ENCODE measurements at places on chromosomes 2 and 18. TPM values are rescaled to one million over a fixed set of nuclear protein-coding genes. Genes with fewer than 3 reads are reported as not detected.

CCDC148 gene
- 0.40 TPM for total RNA-seq

LHCGR gene
- not detected for total RNA-seq

CCL20 gene
- 5.0 TPM for total RNA-seq

TMEM163 gene
- not detected for total RNA-seq

TMEM182 gene
- 3.8 TPM for total RNA-seq

GLS gene
- total RNA-seq = 209 TPM

NPAS2 gene
- 0.75 TPM for total RNA-seq

SPATA3 gene
- 0.24 TPM for total RNA-seq

DLX2 gene
- not detected for total RNA-seq

MAP2 gene
- total RNA-seq = not detected

DNAJC5G gene
- not detected for total RNA-seq

WDR7 gene
- 20.6 TPM for total RNA-seq

- H3K36me3 ChIP-seq = no peaks in the 10 kb centered on the region
- H3K27me3 ChIP-seq = no peaks in the 10 kb centered on the region
- no peak overlapping the region for H3K4me3 ChIP-seq
- H3K27ac ChIP-seq = no peak overlapping the region
- H3K4me1 ChIP-seq = no peaks in the 10 kb centered on the region
Observed at GRCh38 chr2:71735676-71736075, 282.3 kb downstream of the DYSF start.

- no peaks in the 10 kb centered on the region for H3K27me3 ChIP-seq
- H3K4me3 ChIP-seq = no peak overlapping the region
- no peak overlapping the region for H3K27ac ChIP-seq
- no peaks in the 10 kb centered on the region for H3K4me1 ChIP-seq
- no peak for DNase-seq
Observed at GRCh38 chr2:166958986-166959481, 70.8 kb downstream of the XIRP2 start.

DNA sequence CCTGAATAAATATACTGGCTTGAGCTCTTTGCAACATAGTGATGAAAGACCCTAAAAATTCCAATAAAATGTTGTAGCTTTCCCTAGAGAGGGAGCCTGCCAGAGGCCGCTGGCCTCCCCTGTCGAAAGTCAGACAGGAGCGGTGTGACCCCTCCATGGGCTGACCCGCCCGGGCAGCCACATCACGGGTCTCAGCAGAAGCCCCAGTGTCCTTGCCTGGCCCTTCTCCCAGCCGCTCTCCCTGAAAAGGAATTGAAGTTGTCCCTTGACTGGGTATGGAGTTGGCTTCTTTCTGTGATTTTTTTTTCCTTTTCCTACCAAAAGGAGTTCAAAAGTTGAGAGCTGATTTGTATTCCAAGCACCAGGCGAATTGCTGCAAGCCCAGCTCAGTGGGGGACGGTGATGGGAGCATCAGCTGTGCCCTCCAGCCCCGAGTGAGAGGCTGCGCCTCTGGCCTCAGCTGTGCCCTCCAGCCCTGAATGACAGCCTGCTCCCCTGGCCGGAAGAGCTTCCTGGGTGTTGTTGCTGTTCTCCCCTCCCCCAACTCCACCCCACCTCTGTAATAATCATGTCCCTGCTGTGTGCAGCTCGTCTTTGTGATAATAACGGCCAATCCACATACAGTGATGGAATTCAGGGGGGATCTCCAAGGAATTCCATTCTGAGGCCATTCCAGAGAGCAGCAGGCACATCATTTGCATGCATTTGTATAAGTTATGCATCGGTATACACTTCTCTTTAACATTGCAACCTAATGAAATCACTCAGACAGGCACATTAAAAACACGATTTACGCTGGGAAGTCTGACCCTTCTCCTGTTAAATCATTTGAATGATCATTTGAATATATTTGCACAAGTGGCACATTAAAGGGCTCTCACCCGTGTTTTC, 501.0 kb downstream of the EIPR1 start:
- H3K4me3 ChIP-seq = no peak overlapping the region
- no peak overlapping the region for H3K27ac ChIP-seq
- no peaks in the 10 kb centered on the region for H3K27me3 ChIP-seq
- no peak for DNase-seq

DNA sequence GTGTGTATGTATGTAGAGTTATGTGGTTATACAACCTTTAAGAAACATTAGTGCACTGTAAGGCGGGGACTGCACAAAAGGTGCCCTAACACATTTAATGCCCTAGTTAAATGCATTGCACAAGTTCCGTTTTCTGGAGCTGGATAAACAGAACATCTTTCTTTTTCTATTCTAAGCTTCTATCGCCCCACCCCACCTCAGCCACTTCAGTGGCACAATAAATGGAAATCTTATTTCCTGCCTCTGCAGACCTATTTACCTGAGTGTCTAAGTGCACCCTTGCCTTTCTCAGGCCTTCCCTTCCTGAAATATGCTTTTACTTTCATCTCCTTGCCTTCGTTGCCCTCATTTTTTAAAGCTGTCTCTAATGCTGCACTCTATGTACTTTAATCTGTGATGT, 123.5 kb downstream of the TANC1 start:
- peak; percentile 47 for DNase-seq
- no peaks in the 10 kb centered on the region for H3K27me3 ChIP-seq
- peaks cover 34% of the 10 kb centered on the region for H3K4me1 ChIP-seq
- no peaks in the 10 kb centered on the region for H3K36me3 ChIP-seq

DNA sequence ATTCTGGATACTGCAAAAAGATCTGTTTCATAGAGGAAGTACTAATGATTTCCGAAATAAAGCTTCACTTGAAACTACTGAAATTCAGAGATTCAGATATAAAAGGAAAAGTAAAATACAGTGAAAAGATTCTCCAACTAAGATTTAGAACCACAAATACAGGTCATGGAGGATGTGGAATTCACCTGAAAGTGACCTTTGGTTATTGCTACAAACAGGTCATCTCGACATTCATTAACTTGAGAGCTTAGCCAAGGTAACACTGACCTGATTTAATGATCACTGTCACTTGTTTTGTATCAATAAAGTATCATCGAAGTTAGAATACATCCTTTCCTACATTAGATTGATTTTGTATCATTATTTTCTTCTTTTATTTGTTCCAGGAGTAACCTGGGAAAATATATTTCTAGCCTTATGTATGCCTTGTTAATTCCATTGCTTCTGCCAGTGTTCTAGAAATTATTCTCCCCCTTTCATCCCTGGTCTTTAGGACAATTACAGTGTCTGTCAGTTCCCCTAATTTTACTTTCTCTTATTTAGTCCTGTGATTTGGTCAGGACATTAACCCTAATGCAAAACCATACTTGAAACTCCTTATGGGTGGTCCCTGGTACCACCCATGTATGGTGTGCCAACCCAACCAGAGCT, 420.1 kb downstream of the LRP1B start:
- H3K36me3 ChIP-seq = no peaks in the 10 kb centered on the region
- H3K4me1 ChIP-seq = no peaks in the 10 kb centered on the region
- no peaks in the 10 kb centered on the region for H3K27me3 ChIP-seq
- no peak overlapping the region for H3K4me3 ChIP-seq
- DNase-seq = no peak
- no peak overlapping the region for H3K27ac ChIP-seq

DNA sequence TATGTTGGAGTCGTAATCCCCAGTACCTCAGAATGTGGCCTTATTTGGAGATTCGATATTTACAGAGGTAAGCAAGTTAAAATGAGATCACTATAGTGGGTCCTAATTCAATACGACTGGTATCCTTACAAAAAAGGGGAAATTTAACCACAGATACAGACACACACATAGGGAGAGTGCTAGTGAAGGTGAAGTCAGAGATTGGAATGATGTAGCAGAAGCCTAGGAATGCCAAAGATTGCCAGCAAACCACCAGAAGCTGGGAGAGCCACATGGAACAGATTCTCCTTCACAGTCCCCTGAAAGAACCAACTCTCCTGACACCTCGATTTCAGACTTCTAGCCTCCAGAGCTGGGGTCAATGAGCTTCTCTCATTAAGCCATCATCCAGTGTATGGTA, 17.7 kb upstream of the ACTR3 start:
- H3K27ac ChIP-seq = no peak overlapping the region
- peaks cover 12% of the 10 kb centered on the region for H3K4me1 ChIP-seq
- H3K4me3 ChIP-seq = no peak overlapping the region
- H3K36me3 ChIP-seq = no peaks in the 10 kb centered on the region

GRCh38 chr2:238169708-238170251, 11.0 kb downstream of the ERFE start:
- no peak overlapping the region for H3K4me3 ChIP-seq
- no peak for DNase-seq
- H3K4me1 ChIP-seq = no peaks in the 10 kb centered on the region
- no peaks in the 10 kb centered on the region for H3K27me3 ChIP-seq
- peaks cover 36% of the 10 kb centered on the region for H3K36me3 ChIP-seq

DNA sequence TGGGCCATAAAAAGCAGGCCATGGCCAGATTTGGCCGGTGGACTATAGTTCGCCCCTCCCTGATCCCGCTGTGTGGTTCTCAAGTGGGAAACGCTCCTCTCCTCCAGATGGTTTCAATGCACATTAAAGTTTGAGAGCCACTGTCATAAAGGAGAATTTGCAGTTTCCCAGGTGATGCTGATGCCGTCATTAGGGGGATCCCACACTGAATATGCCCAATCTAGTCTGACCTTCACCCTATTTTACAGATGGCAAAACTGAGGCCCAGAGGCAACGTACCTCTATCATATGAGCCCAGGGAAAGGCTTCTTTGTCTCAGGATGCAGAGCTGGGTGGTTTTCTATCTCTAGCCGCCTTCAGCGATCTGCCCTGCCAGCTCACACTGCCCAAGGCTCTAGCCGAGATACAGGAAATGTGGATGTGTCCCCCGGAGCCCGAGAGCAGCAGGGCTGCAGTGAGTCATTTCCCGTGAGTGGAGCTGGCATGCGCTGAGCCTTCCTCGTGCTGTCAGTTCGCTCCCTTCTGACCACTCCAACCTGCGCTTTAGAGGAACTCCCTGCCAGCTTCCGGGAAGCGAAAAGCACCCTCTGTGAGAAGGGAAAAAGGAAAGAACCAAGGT, 116.2 kb downstream of the SMAD7 start:
- peak overlapping the region; percentile 81 for H3K27ac ChIP-seq
- no peaks in the 10 kb centered on the region for H3K27me3 ChIP-seq
- peaks cover 84% of the 10 kb centered on the region for H3K4me1 ChIP-seq
- peak; percentile 85 for DNase-seq

- no peaks in the 10 kb centered on the region for H3K36me3 ChIP-seq
- H3K4me3 ChIP-seq = no peak overlapping the region
- DNase-seq = no peak
- no peaks in the 10 kb centered on the region for H3K4me1 ChIP-seq
- H3K27ac ChIP-seq = no peak overlapping the region
Observed at GRCh38 chr2:3051266-3051665, 326.4 kb downstream of the EIPR1 start.

- no peaks in the 10 kb centered on the region for H3K27me3 ChIP-seq
- H3K36me3 ChIP-seq = peaks cover 41% of the 10 kb centered on the region
- no peak overlapping the region for H3K4me3 ChIP-seq
- no peak for DNase-seq
- no peaks in the 10 kb centered on the region for H3K4me1 ChIP-seq
Observed at GRCh38 chr2:135863233-135863632, 13.0 kb downstream of the MCM6 start.

GRCh38 chr2:16034151-16034974, 94.0 kb downstream of the MYCN start:
- H3K27me3 ChIP-seq = no peaks in the 10 kb centered on the region
- H3K4me3 ChIP-seq = no peak overlapping the region
- H3K4me1 ChIP-seq = no peaks in the 10 kb centered on the region
- no peak overlapping the region for H3K27ac ChIP-seq

GRCh38 chr2:62474176-62474575, 31.8 kb downstream of the TMEM17 start:
- H3K27me3 ChIP-seq = no peaks in the 10 kb centered on the region
- H3K4me1 ChIP-seq = peaks cover 9% of the 10 kb centered on the region
- H3K27ac ChIP-seq = no peak overlapping the region
- no peak for DNase-seq

- DNase-seq = peak; percentile 71
- H3K36me3 ChIP-seq = no peaks in the 10 kb centered on the region
- H3K4me3 ChIP-seq = no peak overlapping the region
- H3K4me1 ChIP-seq = peaks cover 57% of the 10 kb centered on the region
Observed at GRCh38 chr2:172086241-172087206, 1.2 kb downstream of the DLX1 start.

DNA sequence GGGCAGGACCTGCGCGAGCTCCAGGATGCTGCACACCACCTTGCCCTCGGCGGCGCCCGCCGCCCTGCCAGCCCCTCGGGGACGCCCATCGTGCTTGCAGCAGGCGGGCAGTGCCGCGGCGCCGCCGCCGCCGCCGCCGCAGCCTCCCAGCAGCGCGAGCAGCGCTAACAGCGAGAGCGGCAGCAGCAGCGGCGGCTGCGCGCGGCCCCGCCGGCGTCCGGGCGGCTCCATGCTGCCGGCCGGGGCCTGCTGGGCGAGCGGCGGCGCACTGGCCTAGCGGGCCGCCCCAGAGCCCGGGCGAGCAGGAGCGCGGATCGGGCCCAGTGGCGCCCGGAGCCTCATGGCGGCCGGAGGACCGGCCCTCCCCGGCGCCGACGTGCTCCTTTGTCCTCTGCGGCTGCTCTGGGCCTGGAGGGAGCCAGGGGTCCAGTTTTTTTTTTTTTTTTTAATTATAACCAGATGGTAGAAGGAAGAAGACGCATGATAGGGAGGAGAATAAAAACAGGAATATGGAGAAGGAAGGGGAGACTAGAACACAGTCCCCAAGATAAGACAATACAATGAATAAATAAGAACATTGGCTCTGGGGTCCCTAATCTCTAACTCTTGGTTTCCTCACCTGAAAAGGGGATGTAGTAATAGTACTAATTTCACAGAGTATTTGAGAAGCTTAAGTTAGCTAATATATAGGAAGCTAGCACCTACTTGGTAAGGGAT, 17.1 kb upstream of the ANKRD62 start:
- no peaks in the 10 kb centered on the region for H3K27me3 ChIP-seq
- H3K4me1 ChIP-seq = no peaks in the 10 kb centered on the region
- H3K27ac ChIP-seq = no peak overlapping the region
- no peaks in the 10 kb centered on the region for H3K36me3 ChIP-seq

- no peak for DNase-seq
- no peak overlapping the region for H3K27ac ChIP-seq
- no peak overlapping the region for H3K4me3 ChIP-seq
- no peaks in the 10 kb centered on the region for H3K36me3 ChIP-seq
Observed at GRCh38 chr2:173359231-173359630, 4.6 kb downstream of the CDCA7 start.

- no peaks in the 10 kb centered on the region for H3K4me1 ChIP-seq
- H3K27ac ChIP-seq = no peak overlapping the region
- DNase-seq = no peak
- no peaks in the 10 kb centered on the region for H3K27me3 ChIP-seq
- no peaks in the 10 kb centered on the region for H3K36me3 ChIP-seq
- no peak overlapping the region for H3K4me3 ChIP-seq
Observed at GRCh38 chr18:61967252-61967891, 74.6 kb upstream of the RNF152 start.

GRCh38 chr2:24225499-24226242, 50.8 kb downstream of the FAM228A start:
- peaks cover 8% of the 10 kb centered on the region for H3K36me3 ChIP-seq
- no peaks in the 10 kb centered on the region for H3K27me3 ChIP-seq
- no peak overlapping the region for H3K4me3 ChIP-seq

GRCh38 chr2:120606931-120607330, 128.7 kb upstream of the GLI2 start:
- H3K27me3 ChIP-seq = no peaks in the 10 kb centered on the region
- no peaks in the 10 kb centered on the region for H3K36me3 ChIP-seq
- H3K4me1 ChIP-seq = no peaks in the 10 kb centered on the region
- no peak overlapping the region for H3K4me3 ChIP-seq

GRCh38 chr2:10002109-10002508, 41.2 kb upstream of the KLF11 start:
- no peak overlapping the region for H3K4me3 ChIP-seq
- H3K4me1 ChIP-seq = no peaks in the 10 kb centered on the region
- DNase-seq = no peak
- no peak overlapping the region for H3K27ac ChIP-seq

GRCh38 chr2:1414121-1414520, 858 bp downstream of the TPO start:
- H3K27ac ChIP-seq = no peak overlapping the region
- DNase-seq = no peak
- no peak overlapping the region for H3K4me3 ChIP-seq
- no peaks in the 10 kb centered on the region for H3K4me1 ChIP-seq
- no peaks in the 10 kb centered on the region for H3K27me3 ChIP-seq
